ENCODE measurements at places on chromosomes 5 and 9. TPM values are rescaled to one million over a fixed set of nuclear protein-coding genes. Genes with fewer than 3 reads are reported as not detected.

GRCh38 chr5:114055318-114056184 lies 306.3 kb upstream of the KCNN2 start:
- H3K27me3 ChIP-seq: peaks cover 54% of the 10 kb centered on the region
- no peaks in the 10 kb centered on the region for H3K36me3 ChIP-seq
- no peaks in the 10 kb centered on the region for H3K4me1 ChIP-seq
- peak; percentile 64 for DNase-seq
- H3K27ac ChIP-seq: no peak overlapping the region
- H3K4me3 ChIP-seq: peak overlapping the region; percentile 47

DNA sequence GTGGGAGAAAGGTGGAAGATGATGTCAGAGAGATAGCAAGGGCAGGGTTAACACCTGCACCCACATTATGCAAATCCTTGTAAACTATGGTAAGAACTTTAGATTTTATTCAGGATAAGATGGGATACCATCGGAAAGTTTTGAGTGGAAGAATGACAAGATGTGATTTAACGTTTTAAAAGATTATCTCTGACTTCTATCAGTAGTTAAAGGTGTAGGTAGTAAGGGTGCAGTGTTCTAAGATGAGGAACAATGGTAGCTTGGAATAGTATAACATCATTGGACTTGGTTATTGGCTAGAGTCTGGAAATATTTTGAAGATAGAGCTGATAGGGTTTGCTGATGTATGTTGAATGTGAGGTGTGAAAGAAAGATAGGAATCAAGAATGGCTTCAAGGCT lies 211.3 kb downstream of the CCDC171 start:
- no peaks in the 10 kb centered on the region for H3K27me3 ChIP-seq
- DNase-seq: no peak
- no peaks in the 10 kb centered on the region for H3K36me3 ChIP-seq

- H3K27ac ChIP-seq: no peak overlapping the region
- no peaks in the 10 kb centered on the region for H3K36me3 ChIP-seq
- no peak for DNase-seq
Measured at GRCh38 chr5:53913941-53914340, 353.5 kb downstream of the NDUFS4 start.

DNA sequence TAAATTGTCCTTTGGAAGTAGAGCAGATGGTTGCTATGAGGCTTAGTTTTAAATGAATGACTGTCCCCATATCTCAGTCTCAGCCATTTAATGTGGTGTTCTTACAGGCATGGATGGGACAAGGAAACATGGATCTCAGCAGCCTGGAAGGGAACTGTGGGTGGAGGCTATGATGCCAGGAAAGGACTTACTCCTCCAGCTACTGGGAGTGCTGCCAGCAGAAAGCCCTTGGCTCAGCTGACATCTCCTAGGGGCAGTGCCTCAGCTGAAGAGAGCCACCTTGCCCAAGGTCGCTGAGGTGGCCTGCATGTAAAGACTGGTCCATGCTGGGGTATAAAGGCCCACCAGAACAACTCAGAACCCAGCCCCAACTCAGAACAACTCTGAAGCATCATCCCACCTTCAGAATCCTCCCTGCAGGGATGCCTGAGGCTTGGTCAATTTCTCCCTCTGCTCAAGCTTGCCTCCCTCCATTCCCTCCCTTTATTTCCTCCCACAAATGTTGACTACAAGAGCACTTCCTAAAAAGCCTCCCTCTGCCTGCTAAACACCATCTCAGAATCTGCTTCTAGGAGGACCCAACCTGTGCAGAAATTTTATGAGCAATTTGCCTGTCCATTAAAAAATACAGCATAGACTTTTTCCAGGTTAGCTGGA lies 1.8 kb upstream of the PDE8B start:
- no peak overlapping the region for H3K27ac ChIP-seq
- DNase-seq: no peak
- H3K27me3 ChIP-seq: peaks cover 66% of the 10 kb centered on the region
- no peaks in the 10 kb centered on the region for H3K4me1 ChIP-seq

GRCh38 chr5:113489299-113489698 lies 1.0 kb upstream of the MCC start:
- peak overlapping the region; percentile 82 for H3K27ac ChIP-seq
- peak; percentile 99 for DNase-seq
- no peaks in the 10 kb centered on the region for H3K27me3 ChIP-seq
- peaks cover 8% of the 10 kb centered on the region for H3K4me1 ChIP-seq
- no peak overlapping the region for H3K4me3 ChIP-seq

DNA sequence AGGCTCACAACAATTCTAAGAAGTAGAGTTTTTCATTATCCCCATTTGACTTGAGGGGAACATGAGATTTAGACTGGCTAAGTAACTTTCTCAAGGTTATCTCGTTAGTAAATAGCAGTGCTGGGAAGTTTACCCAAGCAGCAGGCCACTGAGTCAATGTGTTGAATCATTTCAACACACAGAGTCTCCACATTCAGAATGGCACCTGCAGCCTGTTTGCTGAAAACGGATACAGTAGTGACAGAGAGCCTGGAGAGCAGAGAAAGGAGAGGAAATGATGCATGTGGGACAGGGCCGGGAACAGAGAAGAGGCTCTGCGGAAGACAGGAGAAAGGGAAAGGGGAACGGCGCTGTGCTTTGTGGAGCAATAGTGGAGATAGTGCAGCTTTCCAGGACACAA lies 33.5 kb upstream of the ZSWIM6 start:
- H3K27ac ChIP-seq: peak overlapping the region; percentile 21
- peak; percentile 89 for DNase-seq
- H3K27me3 ChIP-seq: no peaks in the 10 kb centered on the region
- H3K4me1 ChIP-seq: peaks cover 29% of the 10 kb centered on the region

- H3K27me3 ChIP-seq: peaks cover 48% of the 10 kb centered on the region
- no peak overlapping the region for H3K27ac ChIP-seq
- no peak for DNase-seq
- no peaks in the 10 kb centered on the region for H3K4me1 ChIP-seq
Measured at GRCh38 chr9:126564128-126564527, 49.6 kb upstream of the LMX1B start.

Gene HRCT1
- total RNA-seq: 1.7 TPM

DNA sequence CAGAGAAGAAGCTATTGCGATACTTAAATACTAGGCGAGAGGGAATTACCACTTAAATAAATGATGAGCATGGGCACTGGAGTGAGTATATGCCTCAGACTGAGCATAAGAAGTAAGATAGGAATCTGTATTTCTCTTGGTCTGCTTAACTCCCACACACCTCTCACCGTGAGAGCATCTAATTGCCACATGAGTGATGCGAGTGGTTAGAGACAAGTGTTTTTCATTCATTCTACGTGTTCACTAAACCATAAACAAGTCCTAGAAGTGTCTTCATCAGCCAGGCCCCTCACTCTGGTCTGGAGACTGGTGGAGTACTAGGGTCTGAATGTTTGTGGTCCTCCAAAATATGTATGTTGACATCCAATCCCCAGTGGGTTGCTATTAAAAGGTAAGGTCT lies 150.2 kb upstream of the SLC12A2 start:
- H3K4me3 ChIP-seq: no peak overlapping the region
- H3K27ac ChIP-seq: no peak overlapping the region
- no peaks in the 10 kb centered on the region for H3K27me3 ChIP-seq
- peaks cover 3% of the 10 kb centered on the region for H3K4me1 ChIP-seq
- H3K36me3 ChIP-seq: no peaks in the 10 kb centered on the region

GRCh38 chr9:87115785-87116184 lies 168.5 kb upstream of the GAS1 start:
- peak; percentile 28 for DNase-seq
- H3K36me3 ChIP-seq: no peaks in the 10 kb centered on the region
- peaks cover 3% of the 10 kb centered on the region for H3K4me1 ChIP-seq
- H3K27me3 ChIP-seq: no peaks in the 10 kb centered on the region
- no peak overlapping the region for H3K4me3 ChIP-seq

Gene NTRK2
- under 0.01 TPM for total RNA-seq

Measured in IMR-90 (cell line).